ENCODE measurements at places on chromosomes 12 and 14. TPM values are rescaled to one million over a fixed set of nuclear protein-coding genes. Genes with fewer than 3 reads are reported as not detected.

DNA sequence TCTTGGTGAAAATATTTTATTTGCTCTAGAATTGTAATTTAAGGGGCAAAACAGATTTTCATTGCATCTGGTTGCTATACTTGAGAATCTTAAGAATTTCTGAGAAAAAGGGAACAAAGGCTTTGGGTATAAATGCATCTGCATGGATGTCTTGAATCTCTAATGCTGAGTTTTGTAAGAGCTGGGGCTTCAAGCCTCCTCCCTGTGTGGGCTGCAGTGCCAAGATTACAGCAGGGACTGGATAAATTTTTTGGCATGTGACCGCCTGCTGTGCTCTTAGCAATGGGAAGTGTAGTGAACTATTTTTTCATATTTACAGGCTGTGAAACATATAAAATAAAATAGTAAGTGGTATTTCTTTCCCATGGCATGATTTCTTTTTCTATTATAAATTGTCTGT lies 70.0 kb downstream of the SLC38A6 start:
- H3K4me3 ChIP-seq, result no peak overlapping the region
- DNase-seq, result no peak
- no peak overlapping the region for H3K27ac ChIP-seq
- H3K27me3 ChIP-seq, result no peaks in the 10 kb centered on the region

- no peaks in the 10 kb centered on the region for H3K27me3 ChIP-seq
- no peak for DNase-seq
- H3K4me3 ChIP-seq, result no peak overlapping the region
- no peaks in the 10 kb centered on the region for H3K36me3 ChIP-seq
Observed at GRCh38 chr14:81269100-81269978, 48.6 kb upstream of the GTF2A1 start.

DNA sequence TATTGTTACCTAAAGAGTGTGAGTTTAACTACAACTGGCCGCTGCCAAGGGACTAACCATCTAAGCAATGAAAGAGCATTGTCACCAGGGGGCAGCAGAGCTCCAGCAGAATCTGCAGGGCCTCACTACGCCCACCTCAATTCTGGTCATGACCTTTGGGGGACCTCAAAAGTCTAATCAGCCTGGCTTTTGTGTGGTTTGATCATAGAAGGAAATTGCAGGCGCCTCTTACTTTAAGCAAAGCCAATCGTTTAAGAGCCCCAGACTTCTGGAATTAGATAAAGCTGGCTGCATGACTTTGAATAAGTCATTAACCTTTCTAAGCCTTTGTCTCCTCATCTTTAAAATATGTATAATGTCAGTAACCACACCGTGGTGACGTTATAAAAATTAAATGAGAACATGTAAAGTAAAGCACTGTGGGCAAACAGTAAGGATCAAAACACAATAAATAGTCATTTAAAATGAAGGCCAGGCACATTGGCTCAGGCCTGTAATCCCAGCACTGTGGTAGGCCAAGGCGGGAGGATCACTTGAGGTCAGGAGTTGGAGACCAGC lies 58.6 kb downstream of the TBX3 start:
- no peaks in the 10 kb centered on the region for H3K4me1 ChIP-seq
- H3K27ac ChIP-seq, result no peak overlapping the region
- peaks cover 9% of the 10 kb centered on the region for H3K27me3 ChIP-seq
- H3K36me3 ChIP-seq, result no peaks in the 10 kb centered on the region

GRCh38 chr14:49057838-49058510 lies 528.2 kb downstream of the RPS29 start:
- H3K4me3 ChIP-seq, result no peak overlapping the region
- no peak for DNase-seq
- no peaks in the 10 kb centered on the region for H3K36me3 ChIP-seq
- H3K27me3 ChIP-seq, result no peaks in the 10 kb centered on the region
- no peaks in the 10 kb centered on the region for H3K4me1 ChIP-seq
- no peak overlapping the region for H3K27ac ChIP-seq

DNA sequence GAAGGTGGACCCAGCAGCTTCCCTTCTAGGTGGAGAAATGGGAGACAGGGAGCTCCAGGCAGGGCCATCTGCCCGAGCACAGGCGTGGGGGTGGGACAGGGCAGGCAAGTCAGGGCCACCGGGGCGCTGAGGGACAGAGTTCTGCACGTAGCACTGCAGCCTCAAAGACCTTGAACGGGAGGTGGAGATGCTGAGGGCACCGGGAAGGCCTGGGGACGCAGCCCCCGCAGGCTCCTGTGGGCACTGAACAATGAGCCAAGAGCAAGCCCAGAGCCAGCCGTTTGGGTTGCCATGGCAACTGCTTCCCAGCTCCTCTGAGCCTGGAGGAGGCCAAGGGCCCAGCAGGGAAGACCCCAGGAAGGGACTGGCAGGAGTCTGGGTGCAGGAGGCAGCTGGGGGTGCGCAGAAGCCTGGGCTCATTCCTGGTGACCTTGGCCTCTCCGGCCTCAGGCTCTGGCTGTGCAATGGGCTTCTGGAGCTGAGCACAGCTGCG lies 3.4 kb downstream of the LBHD2 start:
- H3K36me3 ChIP-seq, result no peaks in the 10 kb centered on the region
- H3K27ac ChIP-seq, result no peak overlapping the region
- peaks cover 26% of the 10 kb centered on the region for H3K27me3 ChIP-seq
- peaks cover 18% of the 10 kb centered on the region for H3K4me1 ChIP-seq

DNA sequence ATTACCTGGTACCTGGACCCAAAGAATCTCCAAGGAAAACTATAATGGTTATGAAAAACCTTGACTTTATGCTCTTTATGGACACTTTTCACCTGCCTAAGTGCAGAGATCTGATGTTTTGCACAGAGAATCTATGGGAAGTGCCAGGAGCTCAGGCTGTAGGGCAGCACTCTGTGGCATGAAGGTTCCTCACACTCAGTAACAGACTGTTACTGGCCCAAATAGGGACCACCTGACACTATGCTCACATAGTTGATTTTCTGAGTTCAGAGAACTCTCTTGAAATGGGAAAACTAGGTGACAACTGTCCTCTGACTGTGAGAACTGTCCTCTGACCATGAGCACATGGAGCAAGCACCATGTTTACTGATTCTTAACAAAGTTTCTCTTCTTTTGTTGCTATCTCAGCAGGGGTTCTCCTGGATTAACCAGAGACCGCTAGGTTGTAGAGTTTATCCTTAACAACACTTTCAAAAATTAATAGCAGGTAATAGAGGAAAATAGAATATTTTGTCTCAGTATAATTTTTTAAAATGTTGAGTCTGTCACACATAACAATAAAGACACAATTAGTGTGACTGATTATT lies 101.6 kb downstream of the STXBP6 start:
- DNase-seq, result no peak
- H3K4me3 ChIP-seq, result no peak overlapping the region
- no peak overlapping the region for H3K27ac ChIP-seq
- no peaks in the 10 kb centered on the region for H3K4me1 ChIP-seq
- no peaks in the 10 kb centered on the region for H3K36me3 ChIP-seq
- no peaks in the 10 kb centered on the region for H3K27me3 ChIP-seq

DNA sequence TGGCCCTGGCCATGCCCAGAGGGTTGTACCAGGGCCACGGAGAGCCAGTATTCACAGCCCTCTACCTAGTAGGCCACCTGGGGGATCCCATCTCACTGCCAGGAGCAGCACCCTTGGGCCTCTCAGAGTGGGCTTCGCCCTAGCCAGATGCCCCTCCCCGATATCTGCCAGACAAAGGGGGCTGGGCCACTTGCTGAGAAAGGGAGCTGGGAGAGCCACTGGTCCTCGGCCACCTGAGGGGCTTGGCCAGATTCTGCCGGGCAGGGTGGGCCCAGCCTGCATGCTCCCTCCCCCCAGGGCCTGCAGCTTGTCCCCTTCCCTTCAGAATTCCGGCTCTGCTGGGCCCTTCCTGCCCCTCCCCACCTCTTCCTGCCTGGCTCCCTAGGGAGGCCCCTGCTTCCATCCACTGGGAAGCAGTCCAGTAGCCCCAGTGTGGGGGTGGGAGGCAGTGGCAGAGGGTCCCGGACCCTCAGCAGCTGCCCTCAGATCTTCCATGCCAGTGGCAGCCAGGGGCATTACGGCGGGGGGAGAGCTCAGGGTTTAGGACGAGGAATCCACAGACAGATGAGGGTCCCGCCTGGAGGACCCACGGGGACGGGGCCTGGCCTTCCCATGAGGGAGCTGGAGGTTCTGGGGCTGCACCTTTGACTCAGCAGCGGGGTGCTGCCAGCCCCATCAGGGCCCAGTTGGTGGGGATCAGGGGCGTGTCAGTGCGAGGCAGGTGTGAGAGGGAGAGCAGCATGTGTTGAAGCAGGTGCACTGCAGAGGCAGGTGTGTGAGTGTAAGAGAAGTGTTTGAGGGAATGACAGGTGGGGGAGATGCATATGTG lies 2.4 kb downstream of the CRIP2 start:
- peak overlapping the region; percentile 90 for H3K27ac ChIP-seq
- H3K27me3 ChIP-seq, result peaks cover 68% of the 10 kb centered on the region
- H3K4me1 ChIP-seq, result peaks cover 41% of the 10 kb centered on the region
- H3K36me3 ChIP-seq, result no peaks in the 10 kb centered on the region
- peak overlapping the region; percentile 58 for H3K4me3 ChIP-seq

DNA sequence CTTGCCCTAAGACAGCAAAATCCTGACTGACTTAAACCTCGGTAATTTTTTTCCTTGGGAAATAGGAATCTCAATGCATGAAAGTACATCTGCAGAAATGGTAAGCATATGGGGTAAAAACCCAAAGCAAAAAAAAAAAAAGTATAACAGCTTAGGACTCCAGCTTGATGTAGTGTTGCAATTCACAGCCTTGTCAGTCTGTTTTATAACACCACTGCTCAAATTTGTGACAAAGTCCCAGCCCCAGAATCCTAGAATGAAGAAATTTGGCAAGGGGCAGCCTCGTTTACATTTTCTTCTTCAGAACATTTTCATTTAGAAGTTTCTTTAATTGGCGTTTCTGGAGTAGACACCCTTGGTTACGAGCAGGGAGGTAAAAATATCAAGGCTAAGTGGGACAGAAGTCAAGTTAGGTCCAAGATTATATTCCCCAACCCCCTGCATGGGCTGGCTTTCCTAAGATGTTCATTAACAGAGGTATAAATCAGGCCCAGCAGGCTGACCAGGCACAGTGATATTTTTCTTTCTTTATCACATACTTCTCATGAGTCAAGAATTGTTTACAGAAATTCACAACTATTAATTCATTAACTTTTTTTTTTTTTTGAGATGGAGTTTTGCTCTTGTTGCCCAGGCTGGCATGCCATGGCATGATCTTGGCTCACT lies 424.0 kb downstream of the RMST start:
- no peaks in the 10 kb centered on the region for H3K36me3 ChIP-seq
- no peak for DNase-seq
- H3K4me1 ChIP-seq, result no peaks in the 10 kb centered on the region
- H3K4me3 ChIP-seq, result no peak overlapping the region
- no peaks in the 10 kb centered on the region for H3K27me3 ChIP-seq

GRCh38 chr12:20514598-20514997 lies 146.3 kb downstream of the PDE3A start:
- no peak for DNase-seq
- no peaks in the 10 kb centered on the region for H3K27me3 ChIP-seq
- no peaks in the 10 kb centered on the region for H3K36me3 ChIP-seq
- no peaks in the 10 kb centered on the region for H3K4me1 ChIP-seq
- no peak overlapping the region for H3K27ac ChIP-seq
- H3K4me3 ChIP-seq, result no peak overlapping the region

DNA sequence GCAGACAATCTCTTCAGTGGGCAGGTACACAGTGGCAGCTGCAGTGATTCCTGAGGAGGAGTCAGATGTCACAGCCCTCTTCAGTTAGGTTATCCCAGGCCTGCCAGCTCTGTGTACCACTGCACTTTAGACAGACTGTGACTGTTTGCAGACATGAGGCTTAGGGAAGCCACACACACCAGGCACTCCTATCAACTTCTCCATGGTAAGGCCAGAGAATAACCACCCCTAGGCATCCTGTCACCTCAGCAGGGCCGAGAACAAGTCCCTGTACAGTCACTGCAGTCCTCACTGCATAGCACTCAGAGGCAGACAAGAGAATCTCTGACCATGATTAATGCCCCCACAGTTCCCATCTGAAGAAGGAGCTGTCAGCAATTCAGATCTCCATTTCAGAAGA lies 296.5 kb downstream of the GALC start:
- no peaks in the 10 kb centered on the region for H3K36me3 ChIP-seq
- no peaks in the 10 kb centered on the region for H3K27me3 ChIP-seq
- no peak overlapping the region for H3K4me3 ChIP-seq
- H3K4me1 ChIP-seq, result no peaks in the 10 kb centered on the region
- H3K27ac ChIP-seq, result no peak overlapping the region

DNA sequence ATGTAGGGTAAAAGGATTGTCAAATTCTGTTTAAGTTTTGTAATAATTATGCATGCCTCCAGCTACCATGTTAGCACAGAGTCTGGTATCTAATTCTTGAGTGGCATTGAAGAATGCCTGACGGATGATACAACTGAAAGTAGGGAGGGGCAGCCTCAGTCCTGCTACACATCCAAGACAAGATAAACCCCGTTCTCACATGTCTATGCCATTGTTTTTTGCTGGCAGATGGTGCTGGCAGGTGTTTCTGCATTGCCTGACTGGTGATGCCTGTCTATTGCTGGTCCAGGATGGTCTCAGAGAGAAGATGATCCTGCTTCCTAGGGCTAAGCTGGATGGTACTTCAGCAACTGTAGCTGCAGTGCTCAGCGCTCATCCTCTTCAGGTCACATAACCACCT lies 245.8 kb upstream of the NAV3 start:
- no peak overlapping the region for H3K27ac ChIP-seq
- no peak overlapping the region for H3K4me3 ChIP-seq
- H3K4me1 ChIP-seq, result no peaks in the 10 kb centered on the region
- no peak for DNase-seq
- H3K27me3 ChIP-seq, result no peaks in the 10 kb centered on the region
- H3K36me3 ChIP-seq, result no peaks in the 10 kb centered on the region

DNA sequence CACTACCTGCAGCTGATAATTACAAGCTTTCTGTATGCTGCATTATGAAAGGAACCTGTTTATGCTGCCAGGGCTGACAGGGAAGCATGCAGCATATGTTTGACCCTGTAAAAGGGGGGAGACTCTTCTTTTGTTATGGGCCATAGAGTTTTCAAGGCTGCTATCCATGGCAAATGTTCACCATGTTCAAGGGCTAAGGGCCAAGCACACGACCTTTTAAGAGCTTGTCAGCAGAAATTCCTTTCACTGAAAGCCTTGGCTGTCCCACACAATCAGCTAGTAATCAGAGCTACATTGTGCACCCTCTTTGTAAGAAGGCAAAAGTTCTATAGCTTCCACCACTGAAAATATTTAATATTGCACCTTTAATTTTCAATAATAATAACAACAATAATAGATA lies 74.2 kb upstream of the MBIP start:
- no peak overlapping the region for H3K27ac ChIP-seq
- no peaks in the 10 kb centered on the region for H3K36me3 ChIP-seq
- no peaks in the 10 kb centered on the region for H3K27me3 ChIP-seq
- no peak overlapping the region for H3K4me3 ChIP-seq
- DNase-seq, result no peak

DNA sequence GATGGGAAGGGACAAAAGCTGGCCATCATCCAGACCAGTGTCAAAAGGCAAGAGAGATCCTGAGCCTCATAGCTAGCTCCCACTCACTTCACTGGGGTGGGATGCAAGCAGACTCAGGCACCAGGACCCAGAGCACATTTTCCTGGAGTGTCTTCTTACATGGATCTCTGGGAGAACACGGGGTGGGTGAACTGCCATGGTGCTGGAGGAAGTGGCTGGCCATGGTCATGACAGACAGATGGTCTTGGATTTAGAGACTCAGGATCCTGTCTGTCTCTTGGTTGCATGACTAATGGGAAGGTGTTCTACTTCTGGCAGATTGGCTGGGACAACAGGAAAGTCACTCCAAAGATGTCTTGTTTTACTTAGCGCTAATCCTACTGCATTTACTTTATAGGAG lies 311.5 kb downstream of the ATP23 start:
- no peak overlapping the region for H3K27ac ChIP-seq
- DNase-seq, result no peak
- no peaks in the 10 kb centered on the region for H3K27me3 ChIP-seq

Gene RAB2B
- total RNA-seq, result 7.1 TPM

Gene MGP
- total RNA-seq, result 90.5 TPM

Gene TMBIM6
- total RNA-seq, result 709 TPM

Gene ISM2
- not detected for total RNA-seq
